ENCODE measurements at places on chromosomes 7 and 10.

DNA sequence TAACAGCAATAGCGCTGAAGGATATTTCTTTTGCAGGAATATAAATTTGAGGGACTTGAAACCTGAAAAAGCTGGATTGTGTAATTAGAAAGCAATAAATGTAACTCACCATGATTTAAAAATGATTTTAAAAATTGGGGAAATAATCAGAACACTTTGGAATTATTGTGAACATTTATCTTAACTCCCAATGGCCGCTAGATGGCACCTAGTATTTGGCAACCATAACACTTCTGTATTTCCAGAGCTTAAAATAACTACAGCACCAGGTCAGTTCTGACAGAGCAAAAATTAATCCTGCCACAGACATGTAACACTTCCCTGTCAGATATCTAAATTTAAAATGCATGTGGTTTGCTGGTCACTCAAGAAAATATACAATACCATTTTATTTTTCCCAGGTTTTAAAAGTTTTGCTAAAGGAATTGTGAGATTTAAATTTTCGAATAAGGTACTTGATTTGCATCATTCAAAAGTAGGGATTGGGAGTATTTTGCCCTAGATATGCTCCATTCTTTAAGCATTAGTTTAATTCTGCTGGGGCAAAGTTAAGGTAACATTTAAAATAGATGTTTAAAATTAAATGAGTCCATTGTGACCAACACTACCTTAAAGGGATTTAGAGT, 144.5 kb downstream of the PPP1R3A start:
- no peak for DNase-seq

GRCh38 chr10:5569568-5569967, 44.8 kb downstream of the CALML3 start:
- no peak for DNase-seq

- no peak for DNase-seq
Observed at GRCh38 chr7:47573758-47574481, 8.0 kb downstream of the TNS3 start.

- DNase-seq: no peak
Observed at GRCh38 chr10:107544706-107545520, 380.4 kb upstream of the SORCS1 start.

DNA sequence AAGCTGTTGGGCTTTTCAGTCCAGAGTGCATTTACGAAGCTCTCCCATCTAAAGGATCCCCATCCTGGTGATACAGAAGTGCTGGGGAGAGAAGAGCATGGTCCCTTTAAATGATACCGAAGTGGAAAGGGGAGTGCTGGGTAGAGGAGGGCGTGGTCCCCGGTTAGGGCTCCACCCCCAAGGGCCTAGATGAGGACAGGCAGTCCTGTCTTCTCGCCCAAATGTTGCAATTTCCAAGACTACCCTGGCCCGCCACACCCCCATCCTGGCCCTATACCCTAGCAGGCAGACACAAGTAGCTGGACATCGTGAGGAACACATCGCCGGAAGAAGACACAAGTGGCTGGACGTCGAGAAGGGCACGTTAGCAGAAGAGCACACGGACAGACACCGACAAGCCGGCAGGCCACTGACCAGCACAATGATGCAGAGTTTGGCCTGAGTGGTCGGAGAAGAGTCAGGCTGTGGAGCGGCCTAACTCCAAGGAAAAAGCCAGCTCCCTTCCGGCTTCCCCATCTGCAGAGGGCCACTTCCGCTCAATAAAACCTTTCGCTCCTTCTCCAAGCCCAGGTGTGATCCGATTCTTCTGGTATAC, 439.5 kb upstream of the NRP1 start:
- DNase-seq: no peak

GRCh38 chr7:91348711-91349110, 84.5 kb downstream of the FZD1 start:
- DNase-seq: no peak

- no peak for DNase-seq
Observed at GRCh38 chr7:91784469-91784868, 96.0 kb downstream of the MTERF1 start.

DNA sequence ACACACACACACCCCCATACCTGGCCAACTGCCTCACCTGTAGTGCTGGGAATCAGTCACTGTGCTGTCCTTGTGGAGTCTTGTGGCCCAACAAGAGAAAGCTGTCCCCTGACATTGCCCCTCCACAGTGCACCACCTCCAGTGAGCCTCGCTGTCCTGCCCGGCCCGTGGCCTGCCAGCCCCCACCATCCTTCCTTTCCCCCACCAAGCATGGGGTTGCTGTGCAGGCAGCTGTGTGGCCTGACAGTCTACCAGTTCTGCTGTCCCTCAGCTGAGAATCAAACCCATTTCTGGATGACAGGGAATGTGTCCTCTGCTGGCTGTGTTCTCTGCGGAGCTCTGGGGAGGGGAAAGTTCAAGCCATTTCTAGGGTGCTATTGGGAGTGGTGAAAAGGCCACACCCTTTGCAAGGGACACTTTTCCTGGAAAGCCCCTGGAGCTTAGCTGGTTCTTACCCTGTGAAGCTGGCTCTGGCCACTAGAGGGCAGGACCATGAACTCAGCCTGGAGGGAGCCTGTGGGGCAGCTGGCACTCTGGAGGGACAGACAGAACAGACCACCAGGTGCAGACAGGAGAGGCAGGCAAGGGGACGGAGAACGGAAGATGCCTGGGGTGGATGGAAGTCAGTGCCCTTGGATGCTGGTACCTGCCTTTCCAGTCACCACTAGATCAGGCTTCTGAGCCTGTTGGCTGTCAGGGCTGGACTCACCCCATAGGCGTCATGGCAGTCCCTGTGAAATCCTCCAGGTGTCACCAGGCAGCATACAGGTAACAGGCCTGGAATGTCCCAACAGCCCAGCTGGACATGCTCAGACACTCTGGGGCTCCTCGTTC, 10.5 kb upstream of the MTPAP start:
- peak; percentile 20 for DNase-seq

DNA sequence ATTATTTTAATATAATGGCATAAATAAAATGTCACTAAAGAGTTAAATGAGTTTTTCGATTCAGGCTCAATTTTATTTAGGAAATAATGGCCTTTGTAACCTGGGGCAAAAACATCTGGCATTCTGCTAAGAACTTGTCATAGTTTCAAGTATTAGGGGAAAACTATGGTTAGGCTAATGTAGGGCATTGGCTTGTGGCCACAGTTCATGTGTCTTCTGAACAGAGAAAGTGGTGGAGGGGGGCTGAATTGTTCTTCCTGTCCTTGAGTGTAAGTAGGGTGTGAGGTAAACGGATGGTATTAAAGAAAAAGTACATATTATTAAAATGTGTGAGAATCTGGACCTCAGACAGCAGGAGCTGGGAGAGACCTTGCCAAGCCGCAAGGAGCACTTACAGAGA, 69.1 kb upstream of the KLF14 start:
- DNase-seq: no peak

DNA sequence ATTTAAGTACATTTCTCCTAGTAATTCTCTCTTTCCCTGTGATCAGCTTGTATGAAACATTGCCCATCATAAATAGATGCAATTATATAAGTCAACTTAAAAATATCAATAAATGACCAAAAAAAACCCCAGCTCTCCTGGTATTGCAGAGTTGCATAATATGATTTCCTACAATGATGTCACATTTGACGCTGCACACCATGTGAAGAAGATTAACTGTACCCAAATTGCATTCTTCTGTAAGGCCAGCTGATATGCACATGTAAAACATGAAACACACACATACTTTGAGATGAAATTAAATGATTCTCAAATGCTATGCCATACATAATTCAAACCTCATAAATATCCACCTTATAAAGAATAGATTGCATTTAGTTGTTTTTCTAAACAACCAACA, 115.5 kb downstream of the AGMO start:
- DNase-seq: no peak

GRCh38 chr10:12704488-12704887, 297.0 kb downstream of the CCDC3 start:
- no peak for DNase-seq

- DNase-seq: no peak
Observed at GRCh38 chr7:156610130-156610529, 30.4 kb upstream of the RNF32 start.

DNA sequence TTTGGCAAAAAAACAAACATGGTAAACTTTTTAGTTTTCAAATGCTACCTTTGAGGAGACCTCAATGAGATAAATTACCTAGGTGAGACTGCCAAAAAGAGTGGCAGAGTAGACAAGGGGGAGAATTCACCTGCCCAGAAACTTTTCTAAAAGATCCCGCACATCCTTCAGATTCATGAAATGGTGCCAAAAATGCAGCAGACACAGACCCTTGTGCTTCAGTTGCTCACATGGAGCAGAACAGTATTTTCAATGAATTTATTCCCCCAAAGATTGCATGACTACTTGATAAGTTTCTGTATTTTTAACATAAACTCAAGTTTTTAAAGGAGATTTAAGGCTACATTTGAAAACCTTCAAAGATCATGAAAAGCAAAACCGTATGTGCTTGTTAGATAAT, 270.0 kb downstream of the TRIL start:
- no peak for DNase-seq

DNA sequence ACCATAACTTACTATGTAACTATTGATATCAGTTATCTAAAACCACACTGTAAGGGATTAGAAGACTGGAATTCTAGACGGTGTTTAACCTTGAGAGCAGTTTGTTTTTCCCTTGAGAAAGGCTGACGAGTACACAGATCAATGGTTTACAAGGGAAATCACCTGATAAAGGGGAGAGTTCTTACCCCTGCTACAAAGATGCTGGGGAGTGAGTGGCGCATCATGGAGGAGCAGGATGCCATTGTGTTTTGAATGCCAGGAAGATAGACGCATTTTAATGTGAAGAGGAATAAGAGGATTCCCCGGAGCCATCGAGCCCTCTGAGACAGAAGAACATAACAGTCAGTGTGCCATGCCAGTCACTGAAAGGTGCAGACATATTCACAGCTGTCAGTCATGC, 145.2 kb downstream of the PKD1L1 start:
- no peak for DNase-seq

DNA sequence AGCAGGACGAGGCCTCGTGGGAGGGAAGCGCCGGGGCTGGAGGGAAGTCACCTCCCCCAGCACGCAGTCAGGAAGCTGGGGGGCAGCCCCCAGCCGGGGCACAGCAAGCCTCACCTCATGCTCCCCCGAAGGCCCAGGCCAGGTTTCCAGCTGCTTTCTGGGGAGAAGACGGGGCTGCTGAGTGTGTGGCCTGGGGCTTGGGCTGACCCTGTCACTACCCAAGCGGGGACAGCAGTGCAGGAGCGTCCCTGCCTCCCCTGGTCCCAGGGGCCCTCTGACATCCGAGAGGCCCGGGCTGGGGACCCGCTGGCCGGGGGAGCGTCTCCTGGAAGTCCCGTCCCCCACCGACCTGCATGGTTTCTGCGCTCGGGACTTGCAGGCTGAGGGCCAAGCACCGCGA, 19.7 kb upstream of the NKX6-2 start:
- DNase-seq: no peak

- DNase-seq: no peak
Observed at GRCh38 chr10:112349521-112350085, 24.3 kb upstream of the ACSL5 start.

DNA sequence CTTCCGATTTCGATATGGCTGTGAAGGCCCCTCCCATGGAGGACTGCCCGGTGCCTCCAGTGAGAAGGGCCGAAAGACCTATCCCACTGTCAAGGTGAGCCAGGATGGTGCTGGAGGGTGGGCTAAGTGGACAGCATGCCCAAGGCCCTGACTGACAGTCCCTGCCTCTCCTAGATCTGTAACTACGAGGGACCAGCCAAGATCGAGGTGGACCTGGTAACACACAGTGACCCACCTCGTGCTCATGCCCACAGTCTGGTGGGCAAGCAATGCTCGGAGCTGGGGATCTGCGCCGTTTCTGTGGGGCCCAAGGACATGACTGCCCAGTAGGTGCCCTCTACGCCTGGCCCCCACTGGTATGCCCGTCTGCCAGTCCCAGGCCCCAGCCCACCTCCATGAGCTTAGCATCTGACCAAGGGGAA, 1.2 kb downstream of the NFKB2 start:
- DNase-seq: no peak

DNA sequence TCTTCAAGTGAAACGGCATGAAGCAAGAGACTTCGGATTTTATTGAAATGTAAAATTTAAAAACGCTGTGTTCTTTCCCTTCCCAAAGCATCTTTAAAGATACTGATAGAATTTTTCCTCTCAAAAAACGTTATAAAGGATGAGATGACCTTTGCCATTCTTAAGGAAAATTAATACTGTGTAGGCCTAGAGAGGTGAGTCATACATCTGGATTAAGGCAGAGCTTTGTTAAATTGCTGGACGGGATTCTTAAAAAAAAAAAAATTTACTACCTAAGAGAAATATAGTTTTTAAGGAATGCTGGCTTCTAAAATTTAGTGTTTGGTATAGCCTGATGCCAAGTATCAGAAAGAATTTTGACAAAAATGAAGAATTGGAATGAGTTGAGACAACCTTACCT, 6.3 kb upstream of the HBP1 start:
- no peak for DNase-seq

DNA sequence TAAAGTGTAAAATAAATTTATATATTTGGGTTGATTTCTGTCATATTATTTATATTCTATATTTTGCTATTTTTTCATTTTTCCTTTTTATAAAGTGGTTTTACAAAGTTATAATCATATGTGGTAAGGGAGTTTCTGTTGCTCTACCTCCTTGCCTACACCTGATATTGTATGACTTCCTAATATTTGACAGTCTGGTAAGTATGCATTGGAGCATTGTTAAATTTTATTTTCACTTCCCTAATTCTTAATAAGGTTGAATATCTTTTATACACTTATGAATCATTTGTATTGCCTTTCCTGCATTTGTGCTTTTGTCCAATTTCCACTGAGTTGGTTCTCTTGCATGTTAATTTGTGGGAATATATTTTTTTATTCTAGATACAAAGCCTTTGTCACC, 492.4 kb downstream of the GRID1 start:
- DNase-seq: no peak

GRCh38 chr7:70416347-70416985, 715.5 kb upstream of the GALNT17 start:
- DNase-seq: no peak

GRCh38 chr7:120462991-120463390, 190.0 kb downstream of the KCND2 start:
- DNase-seq: no peak

- no peak for DNase-seq
Observed at GRCh38 chr7:138738114-138738513, 37.0 kb upstream of the SVOPL start.

DNA sequence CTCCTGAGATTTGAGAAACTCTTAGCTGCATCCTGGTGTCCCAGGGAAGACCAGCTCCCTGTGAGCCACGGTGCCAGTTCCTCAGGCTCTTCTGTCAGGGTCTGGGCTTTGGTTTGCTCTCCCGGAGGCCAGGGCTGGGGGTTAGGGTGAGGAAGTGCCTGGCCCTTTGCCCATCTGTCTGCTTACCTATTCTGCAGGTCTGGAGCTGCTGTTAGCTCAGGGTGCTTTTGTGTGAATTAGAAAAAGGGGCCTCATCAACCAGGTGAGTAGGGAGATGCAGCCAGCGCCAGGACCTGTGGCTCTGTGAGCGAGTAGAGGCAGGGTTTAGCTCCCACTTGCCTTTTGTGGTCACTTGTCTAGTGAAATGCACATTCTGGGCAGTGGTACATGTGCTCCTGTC, 109.4 kb downstream of the DOCK1 start:
- no peak for DNase-seq

GRCh38 chr10:117609095-117609795, 66.7 kb downstream of the EMX2 start:
- DNase-seq: no peak
